Uterus (tissue), 4 donors: ENCODE measurements at places on chromosomes 16 and 17.

GRCh38 chr17:47834756-47835155 is 3.3 kb downstream of the LRRC46 start:
- no peak for DNase-seq

DNA sequence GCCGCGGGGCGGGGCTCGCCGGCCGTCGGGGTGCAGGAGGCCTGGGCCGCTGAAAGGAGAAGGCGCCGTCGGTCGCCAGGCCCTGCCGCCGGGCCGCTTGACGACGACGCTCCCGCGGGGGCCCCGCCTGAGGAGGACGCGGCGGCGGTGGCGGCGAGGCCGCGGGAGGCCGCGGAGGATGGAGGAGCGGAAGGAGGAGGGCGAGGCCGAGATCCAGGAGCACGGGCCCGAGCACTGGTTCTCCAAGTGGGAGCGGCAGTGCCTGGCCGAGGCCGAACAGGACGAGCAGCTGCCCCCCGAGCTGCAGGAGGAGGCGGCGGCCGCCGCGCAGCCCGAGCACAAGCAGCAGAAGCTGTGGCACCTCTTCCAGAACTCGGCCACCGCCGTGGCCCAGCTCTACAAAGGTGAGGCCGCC is 430 bp downstream of the HAPSTR1 start:
- peak; percentile 37 for DNase-seq

- DNase-seq: no peak
These were observed 75.7 kb downstream of the FBXL20 start for GRCh38 chr17:39325528-39326240.

- no peak for DNase-seq
These were observed 278.3 kb downstream of the KCNJ2 start for GRCh38 chr17:70447588-70447987.

GRCh38 chr17:81537343-81537855 is 9.2 kb downstream of the FSCN2 start:
- no peak for DNase-seq

DNA sequence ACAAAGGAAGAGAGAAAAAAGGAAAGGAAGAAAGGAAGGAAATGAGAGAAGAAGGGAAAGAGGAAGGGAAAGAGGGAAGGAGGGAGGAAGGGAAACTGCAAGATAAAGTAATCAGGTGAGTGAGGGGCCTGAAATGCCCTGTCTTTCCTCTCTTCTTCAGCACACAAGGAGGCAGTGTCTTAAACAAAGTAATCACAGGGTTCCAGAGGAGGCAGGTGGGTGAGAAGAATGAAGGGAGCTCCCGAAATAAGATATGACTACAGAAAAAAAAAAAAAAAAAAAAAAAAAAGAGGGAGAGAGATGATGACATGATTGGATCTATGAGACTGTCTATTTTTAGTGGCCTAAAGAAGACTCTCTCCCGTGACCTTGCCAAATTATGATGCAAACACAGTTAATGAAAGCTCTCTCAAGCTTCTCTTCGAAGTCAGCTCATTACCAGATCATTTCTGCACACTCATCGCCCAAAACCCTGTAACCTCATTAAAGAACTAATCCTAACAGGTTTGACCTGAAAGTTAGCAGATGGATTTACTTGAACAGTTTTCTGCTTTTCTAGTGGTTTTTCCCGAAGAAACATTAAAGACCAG is 53.6 kb downstream of the CDH11 start:
- peak; percentile 43 for DNase-seq

- no peak for DNase-seq
These were observed 24.3 kb upstream of the GSG1L start for GRCh38 chr16:28087675-28088300.

GRCh38 chr17:16283705-16284104 is 66.7 kb downstream of the PIGL start:
- DNase-seq: no peak

DNA sequence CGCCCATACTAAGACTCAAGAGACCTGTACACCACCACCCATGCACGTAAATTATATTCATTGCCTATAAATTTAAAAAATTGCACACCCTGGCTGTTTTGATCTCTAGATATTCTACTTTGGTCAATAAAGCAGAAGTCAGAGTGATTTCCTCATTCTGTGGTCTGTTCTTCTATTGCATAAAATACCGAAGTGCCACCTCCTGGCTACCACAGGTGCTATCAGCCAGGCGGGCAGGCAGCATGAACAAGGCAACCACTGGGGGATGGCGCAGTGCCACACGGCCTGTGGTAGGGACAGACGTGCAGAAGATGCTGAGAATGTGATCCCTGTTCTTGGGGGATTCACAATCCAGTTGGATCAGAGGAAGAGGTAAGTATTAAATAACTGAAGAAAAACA is 122.3 kb downstream of the CDK5R1 start:
- DNase-seq: no peak

DNA sequence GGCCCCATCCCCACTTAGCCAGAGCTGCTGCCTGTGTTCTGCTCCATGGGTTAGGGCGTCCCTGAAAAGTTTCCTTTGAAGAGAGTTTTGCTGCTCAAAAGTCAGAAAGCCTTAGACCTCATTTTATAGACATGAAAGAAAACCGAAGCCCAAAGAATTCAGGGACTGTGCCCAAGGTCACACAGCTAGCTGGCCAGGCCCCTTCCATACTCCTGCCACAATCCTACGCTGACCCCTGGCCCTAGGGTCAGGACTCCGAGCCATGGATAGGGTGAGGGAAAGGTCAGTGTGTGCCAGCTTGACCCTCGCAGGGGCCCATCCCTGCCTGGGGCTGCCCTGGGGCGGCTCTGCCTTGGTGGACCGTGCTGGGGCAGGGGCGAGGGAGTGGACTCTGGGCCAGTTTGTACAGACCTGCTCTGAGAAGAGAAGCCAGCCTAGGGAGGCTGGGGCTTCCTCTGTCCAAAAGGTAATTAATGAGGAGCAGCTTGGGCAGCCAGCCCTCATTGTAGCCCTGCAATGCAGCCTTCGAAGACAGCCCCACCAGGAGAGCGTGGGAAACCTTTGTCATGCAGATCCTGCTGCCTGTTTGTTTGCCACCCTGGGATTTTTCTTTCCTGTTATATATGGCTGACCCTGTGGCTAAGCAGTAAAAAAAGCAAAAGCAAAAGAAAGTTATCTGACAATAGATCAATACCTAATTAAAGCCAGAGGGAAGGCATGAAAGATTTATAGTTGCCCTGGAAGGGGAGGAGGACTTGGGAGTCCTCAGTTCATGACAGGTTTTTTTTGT is 37.4 kb downstream of the RHBDL3 start:
- DNase-seq: no peak

GRCh38 chr17:7111784-7112509 is 2.7 kb downstream of the ASGR2 start:
- DNase-seq: no peak

GRCh38 chr16:77759201-77759600 is 29.2 kb upstream of the VAT1L start:
- no peak for DNase-seq

DNA sequence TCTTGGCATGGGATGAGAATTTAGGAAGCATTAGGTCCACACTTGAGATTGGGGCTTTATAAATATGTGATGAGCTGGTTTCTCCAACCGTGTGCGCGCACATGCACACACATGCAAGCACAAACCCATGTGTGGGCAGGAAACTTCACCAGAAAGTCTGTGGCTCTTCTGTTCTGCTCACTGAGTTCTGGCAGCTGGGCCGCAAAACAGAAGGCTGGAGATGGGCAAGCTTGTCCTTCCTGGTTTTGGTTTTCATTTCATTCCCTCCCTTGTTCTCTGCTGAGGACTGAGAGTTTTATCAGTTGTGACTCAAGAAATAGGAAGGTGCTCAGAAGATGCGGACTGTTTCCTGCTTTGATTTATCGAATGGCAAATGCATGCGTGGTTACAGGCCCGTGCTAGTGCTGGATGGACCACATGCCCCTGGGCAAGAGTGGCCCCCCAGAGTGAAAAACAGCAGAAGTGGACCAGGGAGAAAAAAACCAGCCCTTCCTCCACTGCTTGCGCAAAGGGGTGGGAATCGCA is 14.1 kb downstream of the MAP3K14 start:
- DNase-seq: peak; percentile 53

DNA sequence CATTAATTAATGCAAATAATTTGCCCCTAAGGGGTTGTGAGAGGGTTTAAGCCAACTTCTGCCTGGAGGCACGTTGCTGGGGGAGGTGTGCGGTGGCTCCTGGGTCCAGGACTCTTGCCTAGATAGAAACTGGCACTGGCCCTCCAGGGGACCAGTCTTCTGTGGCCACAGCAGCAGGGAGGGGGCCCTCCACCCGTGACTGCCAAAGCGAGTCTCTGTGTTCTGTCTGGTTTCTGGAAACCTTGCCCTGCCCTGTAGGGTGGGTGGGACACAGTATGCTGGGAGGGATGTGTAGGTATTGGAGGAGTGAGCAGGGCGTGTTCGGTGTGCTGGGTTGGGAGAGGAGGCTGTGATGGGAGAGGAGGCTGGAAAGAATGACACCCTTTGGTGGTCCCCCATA is 78.8 kb downstream of the TBC1D16 start:
- peak; percentile 6 for DNase-seq

- DNase-seq: no peak
These were observed at the start of the genes CCDC78 and HAGHL for GRCh38 chr16:726438-727290. CCDC78 (minus strand) TSS chr16:726443; CDS start chr16:726367, 76 bp downstream. HAGHL (plus strand) TSS chr16:727106; CDS start chr16:727510, 404 bp downstream.

DNA sequence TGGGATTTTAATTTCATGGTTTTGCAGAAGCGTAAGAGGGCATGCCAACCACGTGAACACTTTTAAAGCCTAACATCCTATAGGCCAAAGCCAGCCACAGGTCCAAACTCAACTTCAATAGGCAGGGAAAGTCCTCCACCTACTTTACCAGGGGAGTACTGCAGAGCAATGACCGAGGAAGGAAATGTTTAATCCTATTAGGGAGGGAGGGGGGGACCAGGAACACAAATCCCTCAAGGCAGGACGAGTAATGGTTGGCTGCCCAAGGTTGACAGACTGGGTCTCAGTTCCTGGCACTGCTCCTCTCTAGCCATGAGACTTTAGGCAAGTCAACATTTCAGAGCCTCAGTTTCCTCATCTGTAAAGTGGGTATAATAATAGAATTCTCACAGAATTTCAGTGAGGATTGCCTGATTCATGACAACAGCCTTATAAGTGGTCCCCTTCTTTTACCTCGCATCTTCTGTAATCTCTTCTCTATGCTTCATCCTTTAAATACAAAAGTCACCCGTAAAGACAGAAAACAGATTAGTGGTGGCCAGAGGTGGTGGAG is 315.8 kb downstream of the HAPSTR1 start:
- no peak for DNase-seq

GRCh38 chr17:80227666-80228065 is 7.4 kb downstream of the SLC26A11 start:
- DNase-seq: no peak

- DNase-seq: no peak
These were observed 8.7 kb downstream of the GRN start for GRCh38 chr17:44353672-44354331.

GRCh38 chr17:44778656-44779210 is 19.9 kb downstream of the ADAM11 start:
- DNase-seq: no peak

GRCh38 chr16:68062910-68063393 is 22.2 kb upstream of the NFATC3 start:
- DNase-seq: no peak

GRCh38 chr17:29193146-29193545 is 12.9 kb upstream of the MYO18A start:
- no peak for DNase-seq

GRCh38 chr17:20934288-20934687 is 108.5 kb downstream of the USP22 start:
- no peak for DNase-seq

GRCh38 chr17:29526322-29526721 is 40.5 kb downstream of the ABHD15 start:
- DNase-seq: no peak

GRCh38 chr17:77881545-77881944 is 77.0 kb upstream of the TNRC6C start:
- DNase-seq: peak; percentile 57

- DNase-seq: no peak
These were observed 3.3 kb upstream of the CACNG5 start for GRCh38 chr17:66831383-66832210.

DNA sequence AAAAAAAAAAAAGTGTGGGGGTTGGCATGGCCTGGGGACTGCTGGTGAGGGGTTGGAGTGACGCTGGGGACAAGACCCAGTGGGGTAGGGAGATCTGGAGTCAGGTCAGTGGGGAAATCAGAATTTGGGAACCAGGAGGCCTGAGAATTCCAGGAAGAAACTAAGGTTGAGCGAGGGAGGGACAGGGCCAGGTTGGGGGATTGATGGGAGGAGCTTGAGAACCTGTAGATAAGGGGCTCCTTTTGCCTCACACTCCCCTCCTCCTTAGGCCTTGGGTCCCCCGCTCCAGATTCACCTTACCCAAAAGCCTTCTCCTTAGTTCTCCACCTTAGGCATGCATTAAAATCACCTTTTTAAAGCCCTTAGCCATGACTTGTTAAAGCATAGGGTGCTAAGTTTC is 8.3 kb upstream of the PYDC1 start:
- DNase-seq: no peak

DNA sequence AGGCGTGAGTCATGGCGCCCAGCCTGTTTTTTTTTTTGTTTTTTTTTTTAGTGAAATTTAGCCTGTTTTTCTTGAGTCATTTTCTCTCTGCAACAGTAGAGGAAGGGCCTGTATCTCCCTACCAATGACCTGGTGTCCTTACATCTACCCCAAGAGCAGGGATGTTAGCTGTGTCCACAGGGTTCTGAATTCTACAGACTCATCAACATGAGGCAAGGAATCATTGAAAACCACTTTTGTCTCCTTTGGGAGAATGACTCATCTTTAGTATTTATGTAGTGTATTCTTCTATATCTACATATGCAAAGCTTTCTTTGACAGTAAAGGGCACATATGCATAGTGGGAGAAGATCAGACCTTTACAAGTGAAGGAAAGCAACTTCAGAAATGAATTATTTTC is 105.3 kb downstream of the SPECC1 start:
- DNase-seq: no peak

DNA sequence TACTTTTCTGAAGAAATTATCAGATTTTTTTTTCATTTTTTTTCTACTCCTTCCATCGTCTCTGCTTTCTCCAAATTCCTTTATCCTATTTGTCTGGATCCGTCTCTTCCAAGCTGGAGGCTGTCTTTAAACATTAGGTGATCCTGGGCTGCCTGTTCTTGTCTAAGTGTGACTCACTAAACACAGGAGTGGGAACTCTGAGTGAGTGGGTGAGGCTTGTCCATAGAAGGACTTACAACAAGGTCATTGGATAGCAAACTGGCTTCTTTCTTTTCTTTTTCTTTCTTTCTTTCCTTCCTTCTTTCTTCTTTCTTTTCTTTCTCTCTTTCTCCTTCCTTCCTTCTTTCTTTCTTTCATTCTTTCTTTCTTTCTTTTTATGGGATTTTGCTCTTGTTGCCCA is 18.2 kb downstream of the ALOX15 start:
- no peak for DNase-seq
